Central memory CD4-positive, alpha-beta T cell (primary cell): ENCODE measurements at places on chromosomes 4 and X.

- no peak for DNase-seq
Measured at GRCh38 chrX:314781-315595, 3.6 kb downstream of the GTPBP6 start.

DNA sequence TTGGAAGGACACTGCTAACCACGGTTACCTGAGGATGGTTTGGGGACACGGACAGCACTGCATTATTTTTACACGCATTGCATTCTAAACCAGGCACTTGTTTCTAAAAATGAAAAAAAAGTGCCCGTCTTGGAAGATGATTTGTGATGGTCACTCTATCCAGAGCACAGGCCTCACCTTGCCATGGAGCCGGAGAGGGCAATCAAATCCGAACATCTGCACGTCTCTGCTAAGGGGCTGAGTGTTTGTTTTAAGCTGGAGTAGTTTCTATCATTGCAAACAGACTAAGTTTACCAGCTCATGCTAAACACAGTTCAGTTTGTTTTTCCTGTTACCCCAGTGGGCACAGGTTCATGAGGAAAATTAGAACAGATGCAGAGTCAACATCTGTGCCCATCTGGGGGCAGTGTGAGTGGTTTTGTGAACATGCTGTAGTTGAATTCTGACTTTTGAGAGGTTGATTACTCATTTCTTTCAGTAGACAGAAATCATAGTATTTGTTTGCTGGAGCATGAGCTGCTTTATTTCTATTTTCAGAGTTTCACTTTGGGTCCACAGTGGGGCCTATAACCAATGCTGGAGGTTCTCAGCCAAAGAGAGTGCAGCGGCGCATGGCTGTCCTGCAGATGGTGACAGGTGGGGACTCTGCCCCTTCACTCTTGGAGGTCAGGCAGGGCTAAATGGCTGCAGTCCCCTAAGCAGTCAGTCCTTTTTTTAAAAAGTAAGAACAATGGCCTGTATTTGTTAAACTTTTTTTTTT, 65.4 kb upstream of the ENPP6 start:
- no peak for DNase-seq

DNA sequence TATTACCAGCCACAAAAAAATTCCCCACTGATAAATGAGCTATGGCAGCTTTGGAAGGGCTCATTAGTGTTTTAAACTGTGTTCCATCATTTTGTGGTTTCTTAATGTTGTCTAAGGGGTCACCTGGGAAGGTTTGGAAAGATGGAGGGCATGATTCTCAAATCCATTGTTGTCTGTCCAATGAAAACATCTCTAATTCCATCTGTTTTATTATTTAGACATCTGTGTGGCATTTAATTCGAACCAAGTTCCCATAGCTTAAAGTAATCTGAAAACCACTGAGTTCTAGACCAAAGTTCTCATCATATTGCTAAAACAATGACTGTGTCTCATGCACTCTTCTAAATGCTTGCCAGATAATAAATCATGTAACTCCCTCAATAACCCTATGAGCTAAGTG, 103.8 kb upstream of the PPP3CA start:
- DNase-seq, result no peak

- no peak for DNase-seq
Measured at GRCh38 chr4:1851575-1852410, 4.2 kb downstream of the LETM1 start.

DNA sequence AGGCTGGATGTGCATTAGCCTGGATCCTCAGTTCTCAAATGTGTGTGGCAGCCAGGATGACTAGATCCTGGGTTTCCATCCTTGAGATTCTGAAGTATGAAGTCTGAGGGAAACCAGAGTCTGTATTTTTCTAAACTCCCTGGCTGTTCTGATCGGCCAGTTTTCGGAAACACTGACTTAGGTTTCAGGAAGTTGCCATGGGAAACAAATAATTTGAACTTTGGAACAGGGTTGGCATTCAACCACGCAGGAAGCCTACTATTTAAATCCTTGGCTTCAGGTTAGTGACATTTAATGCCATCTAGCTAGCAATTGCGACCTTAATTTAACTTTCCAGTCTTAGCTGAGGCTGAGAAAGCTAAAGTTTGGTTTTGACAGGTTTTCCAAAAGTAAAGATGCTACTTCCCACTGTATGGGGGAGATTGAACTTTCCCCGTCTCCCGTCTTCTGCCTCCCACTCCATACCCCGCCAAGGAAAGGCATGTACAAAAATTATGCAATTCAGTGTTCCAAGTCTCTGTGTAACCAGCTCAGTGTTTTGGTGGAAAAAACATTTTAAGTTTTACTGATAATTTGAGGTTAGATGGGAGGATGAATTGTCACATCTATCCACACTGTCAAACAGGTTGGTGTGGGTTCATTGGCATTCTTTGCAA, 67.6 kb downstream of the PDGFRA start:
- DNase-seq, result no peak

DNA sequence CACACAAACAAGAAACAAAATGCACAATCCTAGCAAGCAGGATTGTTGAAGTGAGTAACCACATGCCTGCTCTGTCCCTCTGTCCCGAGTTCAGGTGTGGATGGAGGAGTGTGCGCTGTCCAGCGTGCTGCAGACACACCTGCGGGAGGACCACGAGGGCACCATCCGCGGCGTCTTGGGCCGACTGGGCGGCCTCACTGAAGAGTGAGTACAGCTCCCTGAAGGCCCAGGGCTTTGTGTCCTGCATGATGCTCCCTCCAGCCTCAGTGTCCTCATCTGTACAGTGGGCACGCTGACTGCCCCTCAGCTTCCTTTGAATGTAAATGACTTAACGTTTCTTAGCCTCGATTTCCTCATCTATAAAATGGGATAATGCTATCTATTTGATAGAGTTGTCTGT, 82.5 kb downstream of the EVC start:
- no peak for DNase-seq

DNA sequence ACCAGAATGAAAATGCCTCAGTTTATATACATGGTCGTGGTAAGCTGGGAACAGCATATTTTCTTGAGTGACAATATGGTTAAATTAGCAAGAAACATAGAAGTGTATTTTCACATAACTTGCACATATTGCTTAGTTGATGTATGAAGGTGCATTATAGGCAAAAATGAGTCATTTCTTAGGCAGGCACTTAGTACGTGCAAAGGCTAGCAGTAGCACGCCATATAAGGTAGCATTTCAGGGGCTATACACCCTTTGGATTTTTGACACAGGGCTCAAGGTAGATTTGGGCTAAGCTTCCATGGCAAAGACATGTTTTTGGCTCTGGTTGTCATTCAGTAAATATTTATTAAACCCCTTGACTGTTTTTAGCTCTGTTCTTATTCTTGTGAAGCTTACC, 33.1 kb downstream of the PCDH7 start:
- no peak for DNase-seq

DNA sequence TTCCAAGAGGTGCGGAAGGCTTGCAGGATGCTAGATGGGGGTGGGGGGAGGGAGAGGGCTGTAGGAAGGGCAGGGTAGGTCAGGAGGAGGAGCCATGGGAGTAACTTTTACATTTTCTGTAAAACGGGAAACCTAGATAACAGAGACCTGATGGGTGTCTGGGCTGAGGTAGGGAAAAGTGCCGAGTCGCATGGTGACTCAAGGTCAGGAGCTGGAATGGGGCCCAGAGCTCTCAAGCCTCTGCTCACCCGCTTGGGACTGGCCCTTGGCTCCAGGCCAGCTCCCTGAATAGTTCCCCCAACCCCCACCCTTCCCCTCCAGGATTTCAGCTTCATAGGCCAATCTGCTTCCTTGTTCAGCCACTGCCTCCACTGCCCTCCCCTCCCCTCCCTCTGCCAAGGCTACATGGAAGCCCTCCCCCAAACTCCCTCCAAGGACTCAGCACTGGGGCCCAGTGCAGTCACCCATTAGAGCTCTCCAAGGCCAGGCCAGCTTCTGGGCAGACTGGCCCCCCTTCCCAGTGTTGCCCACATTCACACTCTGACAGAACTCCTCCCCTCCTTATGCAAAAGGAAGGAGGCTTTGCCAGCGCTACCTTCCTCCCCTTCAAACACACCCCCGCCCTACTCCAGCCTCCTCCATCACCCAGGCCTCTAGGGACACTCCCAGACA, 43.6 kb downstream of the TSC22D3 start:
- DNase-seq, result no peak

- DNase-seq, result no peak
Measured at GRCh38 chrX:2533424-2533823, 32.6 kb upstream of the DHRSX start.

GRCh38 chrX:96183843-96184242, 500.8 kb upstream of the DIAPH2 start:
- DNase-seq, result no peak
